ENCODE measurements at places on chromosomes 3 and 15.

DNA sequence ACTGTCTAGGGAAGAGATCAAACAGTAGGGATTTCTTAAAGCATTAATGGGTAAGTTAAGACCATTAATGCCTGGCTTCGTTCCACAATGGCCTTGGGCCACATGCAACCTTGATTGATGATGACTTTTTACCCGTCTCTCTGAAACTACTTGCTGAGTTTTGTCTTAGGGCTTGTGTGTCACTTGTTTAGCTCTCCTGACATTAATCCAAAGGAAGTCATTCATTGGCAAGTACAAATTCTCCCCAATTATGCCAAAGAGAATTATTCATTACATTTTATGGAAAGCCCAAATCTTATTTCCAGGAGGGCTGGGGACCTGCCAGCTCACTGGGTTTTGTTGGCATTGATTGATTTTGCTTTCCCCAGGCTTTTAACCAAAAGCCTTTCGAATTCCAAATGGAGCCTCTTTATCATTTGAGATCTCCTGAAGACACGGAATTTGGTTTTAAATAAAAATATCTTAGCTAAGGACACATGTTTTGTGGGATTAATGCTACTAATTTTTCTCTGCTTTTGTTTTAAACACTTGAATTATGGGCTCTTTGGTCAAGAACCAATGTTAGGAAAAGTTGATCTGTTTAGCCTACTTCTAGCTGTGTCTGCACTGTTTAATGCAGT lies 40.7 kb downstream of the SERPINI1 start:
- DNase-seq: no peak

DNA sequence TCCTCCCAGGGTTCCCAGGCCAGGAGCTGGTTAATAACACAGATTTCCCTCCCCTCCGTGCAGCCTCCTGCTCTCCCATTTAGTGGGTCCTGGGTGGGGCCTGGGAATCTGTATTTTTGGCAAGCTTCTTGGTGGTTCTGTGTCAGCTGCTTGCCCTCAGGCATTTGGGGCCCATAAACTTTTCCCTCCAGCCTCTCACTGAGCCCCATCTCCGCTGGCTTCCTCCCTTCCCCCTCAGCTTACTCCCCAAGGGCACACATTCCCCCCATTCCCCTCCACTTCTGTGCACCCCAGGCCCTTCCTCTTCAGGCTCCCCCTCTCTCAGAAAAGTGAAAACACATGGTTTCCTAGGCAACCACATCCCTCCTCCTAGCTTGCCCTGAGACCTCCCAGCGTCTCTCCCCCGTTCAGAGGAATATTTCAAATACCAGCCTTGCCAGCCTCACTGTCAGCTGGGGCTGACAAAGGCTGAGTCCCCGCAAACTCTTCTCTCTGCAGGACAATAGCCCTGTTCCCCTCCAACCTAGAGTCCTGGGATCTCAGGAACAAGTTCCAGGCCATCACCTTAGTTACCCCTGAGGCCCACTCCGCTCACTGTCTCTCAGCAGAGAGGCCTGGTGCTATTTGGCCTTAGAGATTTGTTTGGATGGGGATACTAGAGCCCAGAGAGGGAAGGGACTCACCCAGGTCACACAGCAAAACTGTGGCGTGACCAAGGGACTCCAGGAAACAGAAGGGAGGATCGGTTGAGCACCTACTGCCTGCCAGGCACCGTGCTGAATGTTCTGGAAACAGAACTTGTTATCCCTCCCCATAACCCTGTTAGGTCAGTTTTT lies 44.6 kb upstream of the SMAD6 start:
- no peak for DNase-seq

GRCh38 chr3:89113893-89114840 lies 6.7 kb downstream of the EPHA3 start:
- DNase-seq: no peak

DNA sequence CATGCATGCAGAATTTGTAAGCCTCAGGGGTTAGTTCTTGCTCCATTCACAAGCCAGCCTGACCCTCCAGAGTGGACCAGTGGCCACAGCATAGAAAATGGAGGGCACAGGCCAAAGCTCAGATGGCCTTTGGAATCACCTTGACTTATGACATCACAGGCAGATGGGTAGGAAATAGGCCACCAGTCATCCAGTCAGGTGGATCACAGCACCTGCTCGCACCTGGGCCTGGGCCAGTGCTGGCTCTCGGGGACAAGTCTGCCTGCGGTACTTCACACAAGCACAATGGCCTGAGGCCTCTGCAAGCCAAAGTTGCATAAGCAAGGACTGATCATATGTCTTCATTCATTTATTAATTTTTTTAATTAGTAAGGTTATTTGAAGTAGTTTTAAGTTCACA lies 39.3 kb downstream of the PPCDC start:
- no peak for DNase-seq

- no peak for DNase-seq
These were observed 22.4 kb downstream of the ZBTB38 start for GRCh38 chr3:141390747-141391146.

DNA sequence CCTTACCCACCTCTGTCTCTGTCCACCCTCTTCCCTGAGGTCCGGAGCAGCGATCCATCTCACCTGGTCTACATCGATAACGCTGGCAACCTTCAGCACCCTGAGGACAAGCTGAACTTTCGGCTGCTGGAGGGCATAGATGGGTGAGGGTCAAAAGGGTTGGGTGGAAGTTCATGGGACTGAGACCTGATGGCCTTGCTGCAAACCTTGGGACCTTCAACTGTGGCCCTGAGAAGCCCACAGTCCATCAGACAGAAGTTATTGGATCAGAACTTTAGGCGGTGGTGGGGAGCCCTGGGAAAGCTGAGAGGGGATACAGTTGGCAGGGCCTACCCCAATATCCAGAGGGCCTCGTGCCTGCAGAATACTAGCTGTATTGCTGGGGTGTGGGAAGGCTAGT lies 50.5 kb downstream of the POMGNT2 start:
- DNase-seq: no peak

DNA sequence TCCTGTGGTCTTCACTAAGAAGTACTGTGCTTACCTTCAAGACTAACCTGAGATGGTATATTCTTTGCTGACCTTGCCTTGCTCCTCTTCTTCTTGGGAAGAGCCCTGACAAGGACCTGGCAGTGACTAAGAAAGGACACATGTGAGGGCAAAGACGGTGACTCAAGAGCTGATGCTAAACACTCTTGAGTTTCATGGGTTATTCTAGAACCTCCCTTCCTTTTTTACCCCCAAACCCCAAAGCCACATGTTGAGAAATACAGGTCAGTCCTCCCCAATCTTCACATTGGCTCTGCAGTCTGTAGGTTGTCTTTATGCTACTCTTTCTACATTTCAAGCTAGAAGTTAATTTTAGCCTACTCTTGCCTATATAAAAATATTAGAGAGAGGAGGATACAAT lies 200.6 kb downstream of the SEMA6D start:
- no peak for DNase-seq

DNA sequence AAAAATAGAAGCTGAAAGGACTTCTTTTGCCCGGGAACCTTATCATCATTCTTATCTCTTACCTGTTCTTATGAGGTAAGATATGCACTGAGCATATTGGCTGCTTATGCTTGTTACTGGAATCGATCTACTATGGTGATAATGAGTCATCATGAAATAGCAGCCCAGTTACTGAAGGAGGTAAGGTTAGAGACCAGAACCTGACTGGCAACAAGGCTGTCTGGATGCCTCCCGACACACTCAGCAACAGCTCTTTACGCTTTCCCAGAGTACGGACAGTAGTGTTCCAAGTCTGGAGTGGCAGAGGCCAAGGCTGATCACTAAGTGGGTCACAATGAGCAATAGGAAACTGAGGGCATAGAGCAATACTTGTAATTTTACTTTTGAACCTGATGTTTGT lies 314.1 kb downstream of the NLGN1 start:
- no peak for DNase-seq

GRCh38 chr15:69554279-69554961 lies 101.8 kb downstream of the RPLP1 start:
- DNase-seq: no peak

- DNase-seq: no peak
These were observed 32.3 kb downstream of the C3orf62 start for GRCh38 chr3:49244581-49245205.

DNA sequence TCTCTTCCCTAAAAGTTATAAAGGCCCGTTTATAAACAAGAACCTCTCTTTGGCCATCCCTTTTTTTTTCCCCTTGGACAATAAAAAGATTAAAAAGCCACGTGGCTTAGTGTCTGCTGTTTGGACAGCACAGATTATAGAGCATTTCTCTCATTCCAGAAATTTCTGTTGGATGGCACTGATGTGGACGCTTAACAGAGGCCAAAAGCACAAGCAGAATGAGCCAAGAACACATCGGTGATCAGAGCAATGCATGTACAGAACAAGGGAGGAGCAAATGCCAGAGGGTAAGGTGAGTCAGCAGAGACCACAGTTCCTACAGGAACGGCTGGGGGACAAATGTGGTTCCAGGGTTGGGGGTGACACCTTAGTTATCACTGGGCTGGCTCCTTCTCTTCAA lies 30.3 kb upstream of the CTNNB1 start:
- no peak for DNase-seq

- no peak for DNase-seq
These were observed 144.4 kb downstream of the GMNC start for GRCh38 chr3:190718097-190718496.

DNA sequence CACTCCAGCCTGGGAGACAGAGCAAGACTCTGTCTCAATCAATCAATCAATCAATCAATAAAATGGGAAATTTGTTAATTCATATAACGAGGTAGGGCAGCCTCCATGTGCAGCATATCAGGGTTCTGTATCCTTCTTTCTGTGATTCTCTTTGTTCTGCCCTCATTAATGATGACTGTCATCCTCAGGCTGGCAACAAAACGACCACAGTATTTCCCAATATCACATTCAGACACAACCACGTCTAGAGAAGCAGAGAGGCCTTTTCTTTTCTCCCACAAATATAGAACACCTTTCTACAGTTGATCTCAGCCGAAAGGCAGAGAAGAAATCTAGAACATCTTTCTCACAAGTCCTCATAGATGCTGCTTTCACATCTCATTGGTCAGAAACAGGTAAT lies 11.2 kb downstream of the CEP19 start:
- DNase-seq: no peak

GRCh38 chr3:176078906-176079305 lies 1118.4 kb downstream of the TBL1XR1 start:
- DNase-seq: no peak

GRCh38 chr3:28081533-28081947 lies 159.9 kb upstream of the CMC1 start:
- DNase-seq: no peak

GRCh38 chr3:187858711-187859110 lies 113.4 kb upstream of the BCL6 start:
- no peak for DNase-seq

GRCh38 chr15:52566889-52567288 lies 1.9 kb downstream of the ARPP19 start:
- DNase-seq: no peak

- DNase-seq: no peak
These were observed 23.8 kb downstream of the NTRK3 start for GRCh38 chr15:88232771-88233201.

DNA sequence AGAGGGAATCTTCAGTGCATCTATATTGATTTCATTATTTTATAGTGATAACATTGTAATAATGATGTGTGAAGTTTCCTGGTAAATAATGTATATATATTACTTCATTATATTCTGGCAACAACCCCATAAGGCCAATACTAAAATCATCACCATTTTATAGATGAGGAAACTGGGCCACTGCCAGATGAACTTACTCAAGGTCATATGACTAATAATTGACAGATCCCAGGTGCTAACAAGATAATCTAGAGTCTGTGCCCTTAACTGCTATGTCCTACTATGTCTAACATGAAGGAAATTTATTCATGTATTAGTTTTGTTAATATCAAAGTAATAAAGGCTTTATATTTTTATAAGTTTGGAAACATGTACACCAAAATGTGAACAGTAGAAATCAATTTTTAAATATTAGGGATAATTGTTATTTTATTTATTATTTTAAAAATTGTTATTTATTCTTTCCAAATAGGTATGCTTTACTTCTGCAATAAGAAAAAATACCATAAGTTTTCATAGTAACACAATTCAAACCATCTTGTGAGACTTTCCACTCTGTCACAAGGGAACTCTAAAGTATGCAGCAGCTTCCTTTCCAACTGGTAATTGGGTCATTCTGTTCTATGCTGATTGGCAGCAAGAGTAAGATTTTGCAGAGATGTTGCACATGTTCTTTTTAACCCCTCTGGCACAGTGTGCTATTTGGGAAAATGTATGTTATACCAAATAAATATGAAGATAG lies 90.8 kb upstream of the CMC1 start:
- no peak for DNase-seq

GRCh38 chr3:52217409-52217805 lies 8.0 kb downstream of the TLR9 start:
- DNase-seq: no peak

DNA sequence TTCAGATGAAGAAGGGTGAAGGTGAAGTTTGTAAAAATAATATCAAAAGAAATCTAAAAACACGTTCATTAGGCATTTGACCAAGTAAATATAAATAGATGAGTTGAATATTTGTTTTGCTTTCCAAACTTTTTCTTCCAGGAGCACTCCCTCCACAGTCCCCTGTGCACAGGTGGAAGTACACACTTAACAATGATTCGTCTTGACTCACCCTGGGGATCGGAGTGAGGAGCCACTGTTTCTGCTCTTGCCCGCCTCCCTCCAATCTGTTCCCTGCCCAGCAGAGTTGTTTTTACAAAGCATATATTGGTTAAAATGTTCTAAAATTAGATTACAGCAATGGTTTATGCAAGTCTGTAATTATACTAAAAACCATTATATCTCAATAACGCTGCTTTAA lies 175.1 kb downstream of the PTPRG start:
- DNase-seq: no peak

DNA sequence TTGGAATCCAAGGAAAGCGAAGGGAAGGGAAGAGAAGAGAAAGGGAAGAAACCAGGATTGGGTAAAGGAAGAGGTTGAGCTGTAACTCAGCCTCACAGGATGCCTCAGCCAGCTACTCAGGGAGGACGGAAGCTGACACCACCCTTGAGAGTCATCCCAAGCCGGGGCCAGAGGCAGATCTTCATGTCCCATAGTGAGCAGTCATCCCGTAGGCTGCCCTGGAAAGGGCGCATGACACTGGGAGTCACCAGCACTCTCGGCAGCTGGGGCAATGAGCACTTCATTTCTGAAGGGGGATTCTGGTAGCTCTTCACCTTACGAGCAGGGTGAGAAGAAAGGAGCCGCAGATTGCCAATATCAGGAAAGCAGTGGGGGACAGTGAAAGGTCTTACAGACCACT lies 60.1 kb upstream of the PCSK6 start:
- DNase-seq: no peak

DNA sequence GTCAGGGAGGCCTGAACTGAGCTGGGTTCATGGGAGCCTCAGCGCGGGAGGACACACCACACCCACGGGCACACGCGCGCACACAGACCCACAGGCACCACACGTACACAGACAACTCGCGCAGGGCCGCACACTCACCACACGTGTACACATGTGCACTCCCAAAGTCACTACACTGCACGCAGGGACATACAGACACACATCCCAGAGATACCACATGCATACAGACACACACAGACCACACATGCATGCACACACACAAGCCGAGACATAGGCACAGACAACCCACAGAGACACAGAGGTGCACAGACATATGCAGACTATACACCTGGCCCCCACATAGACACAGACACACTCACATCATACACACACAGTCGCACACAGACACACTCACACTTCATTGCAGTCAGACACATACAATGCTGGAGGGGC lies 1.1 kb upstream of the MGLL start:
- DNase-seq: no peak

Data from activated CD4-positive, alpha-beta T cell treated with anti-CD3 and anti-CD28 coated beads for 24 hours (primary cell).